Calu3 (cell line): ENCODE measurements at places on chromosomes 1 and 21. TPM values are rescaled to one million over a fixed set of nuclear protein-coding genes. Genes with fewer than 3 reads are reported as not detected.

- no peak for DNase-seq
- no peak overlapping the region for H3K4me3 ChIP-seq
- H3K27ac ChIP-seq = no peak overlapping the region
- H3K4me1 ChIP-seq = no peaks in the 10 kb centered on the region
Measured at GRCh38 chr1:158810311-158810710, 20.8 kb upstream of the MNDA start.

DNA sequence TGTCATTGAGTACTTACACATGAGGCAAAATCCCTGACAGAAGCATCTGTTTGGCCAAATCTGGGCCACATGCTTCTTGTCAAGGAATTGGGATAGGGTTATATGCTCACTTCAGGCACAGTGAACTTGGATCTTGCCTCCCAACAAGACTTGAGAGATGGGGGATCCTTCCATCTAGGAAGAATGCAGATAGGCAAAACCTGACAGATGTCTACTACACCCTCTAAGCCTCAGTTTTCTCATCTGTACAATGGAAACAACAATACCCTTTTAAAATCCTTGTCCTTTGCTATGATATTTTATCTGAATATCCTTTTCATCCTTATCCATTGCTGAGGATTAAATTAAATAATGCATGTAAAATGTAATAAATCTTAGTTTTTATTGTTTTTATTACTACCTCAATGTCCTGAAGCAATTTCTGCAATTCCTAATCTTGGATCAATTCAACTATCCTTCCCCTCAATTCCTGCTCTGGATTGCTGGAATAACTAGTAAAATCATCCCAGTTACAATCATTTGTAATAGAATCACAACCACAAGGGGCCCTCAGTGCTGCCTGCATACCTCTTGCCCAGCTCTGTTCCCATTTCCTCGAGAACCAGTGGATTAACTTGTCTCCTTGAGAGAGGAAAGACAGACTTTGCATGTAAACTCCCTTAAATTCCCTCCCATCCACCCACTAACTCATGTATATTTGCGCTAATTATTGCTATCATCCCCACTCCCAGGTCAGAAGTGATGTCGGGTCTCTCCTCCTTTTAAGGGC is 8.1 kb upstream of the XPR1 start:
- H3K27ac ChIP-seq = no peak overlapping the region
- H3K36me3 ChIP-seq = no peaks in the 10 kb centered on the region
- H3K27me3 ChIP-seq = peaks cover 16% of the 10 kb centered on the region
- DNase-seq = peak; percentile 15
- no peaks in the 10 kb centered on the region for H3K4me1 ChIP-seq

- no peaks in the 10 kb centered on the region for H3K4me1 ChIP-seq
- no peak overlapping the region for H3K4me3 ChIP-seq
- no peak for DNase-seq
- H3K36me3 ChIP-seq = no peaks in the 10 kb centered on the region
Measured at GRCh38 chr1:180628646-180629045, 3.2 kb upstream of the XPR1 start.

Gene UQCRHL
- total RNA-seq = 3.3 and 3.6 TPM in 2 replicates
